ENCODE measurements at places on chromosomes 5 and 9.

- no peak for DNase-seq
Measured at GRCh38 chr5:61401726-61402125, 69.7 kb downstream of the ZSWIM6 start.

GRCh38 chr9:136847088-136847825, 2.0 kb upstream of the PHPT1 start:
- DNase-seq = peak; percentile 47

DNA sequence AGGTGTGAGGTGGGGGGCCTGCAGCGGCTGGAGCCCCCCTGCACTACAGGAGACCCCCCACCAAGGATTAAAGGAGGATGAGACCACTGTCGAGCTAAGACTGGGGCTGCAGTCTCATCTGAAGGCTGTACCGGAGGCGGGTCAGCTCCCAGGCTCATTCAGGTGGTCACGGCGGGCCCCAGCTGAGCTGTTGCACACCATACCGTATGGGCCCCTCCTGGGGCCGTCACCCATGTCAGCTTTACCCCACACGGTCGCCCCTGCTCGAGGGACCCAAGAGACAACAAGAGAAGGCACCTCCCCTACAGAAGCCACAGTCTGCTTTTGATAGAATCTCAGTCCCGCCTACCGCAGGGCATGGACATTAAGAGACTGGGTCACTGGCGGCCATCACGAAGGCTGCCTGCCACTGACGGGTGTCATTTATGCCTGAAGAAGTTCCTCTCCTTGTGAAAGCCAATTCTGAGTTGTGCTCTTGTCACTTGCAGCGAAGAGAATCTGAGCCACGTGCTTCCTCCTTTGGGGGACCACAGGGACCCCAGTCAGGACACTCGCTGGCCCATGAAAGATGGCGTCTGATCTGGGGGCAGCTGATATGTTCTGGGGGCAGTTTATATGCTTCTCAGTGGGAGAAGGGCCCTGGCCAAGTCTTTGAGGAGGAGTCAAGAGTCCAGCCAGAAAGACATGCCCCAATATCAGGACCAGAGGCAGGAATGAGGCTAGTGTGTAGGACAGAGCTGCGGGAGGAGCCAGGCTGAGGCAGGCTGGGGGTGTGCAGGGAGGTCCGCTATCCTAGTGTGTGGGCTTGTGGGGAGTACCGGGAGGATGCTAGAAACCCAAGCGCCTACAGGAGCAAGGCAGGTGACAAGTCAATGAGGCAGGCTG, 102.4 kb downstream of the ZNF354C start:
- no peak for DNase-seq

- peak; percentile 91 for DNase-seq
Measured at GRCh38 chr5:75717082-75717922, at the start of gene POC5. TSS of gene POC5 (minus strand) at chr5:75717437. CDS start at chr5:75712937, 4,500 bp downstream.

DNA sequence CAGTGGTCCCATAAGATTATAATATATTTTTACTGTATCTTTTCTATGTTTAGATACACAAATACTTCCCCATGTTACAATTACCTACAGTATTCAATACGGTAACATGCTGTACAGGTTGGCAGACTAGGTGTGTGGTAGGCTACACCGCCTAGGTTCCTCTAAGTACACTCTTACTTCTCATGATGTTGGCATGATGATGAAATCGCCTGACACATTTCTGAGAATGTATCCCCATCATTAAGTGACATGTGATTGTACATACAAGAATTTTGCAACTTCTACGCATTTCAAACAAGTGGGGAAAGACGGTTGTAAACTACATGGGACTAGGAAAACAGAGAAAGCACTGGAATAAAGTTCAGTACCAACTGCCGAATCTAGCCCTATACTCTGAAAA, 53.3 kb downstream of the SETX start:
- DNase-seq = no peak

DNA sequence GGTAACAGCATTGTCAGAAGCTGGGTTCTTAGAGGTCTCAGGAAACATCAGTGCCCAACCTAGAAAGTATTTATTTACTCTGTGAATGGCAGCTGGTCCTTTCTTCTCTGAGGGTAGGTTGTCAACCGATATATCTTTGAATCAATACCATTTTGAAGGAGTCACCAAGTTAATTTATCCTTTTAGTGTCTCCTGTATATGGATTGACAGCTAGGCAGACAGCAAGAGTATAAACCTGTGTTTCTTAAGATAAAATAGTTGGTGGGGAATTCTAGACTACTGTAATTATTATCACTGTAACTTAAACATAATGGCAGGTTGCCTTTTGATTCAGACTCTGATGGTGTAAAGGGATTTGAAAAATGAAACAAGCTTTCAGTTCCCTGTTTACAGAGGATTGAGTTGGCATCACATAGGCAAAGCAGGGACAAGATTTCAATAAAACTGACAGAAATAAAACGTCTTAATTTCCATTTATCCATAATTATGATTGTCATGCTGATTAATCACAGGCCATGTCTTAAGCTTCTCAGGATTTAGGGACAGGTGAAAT, 190.8 kb upstream of the HAPLN1 start:
- DNase-seq = peak; percentile 3

- DNase-seq = no peak
Measured at GRCh38 chr9:16386827-16387077, 483.7 kb downstream of the BNC2 start.

- no peak for DNase-seq
Measured at GRCh38 chr5:80793354-80793753, 138.6 kb upstream of the DHFR start.

- no peak for DNase-seq
Measured at GRCh38 chr5:59792983-59793585, 100.4 kb downstream of the PDE4D start.

- no peak for DNase-seq
Measured at GRCh38 chr5:172913117-172913850, 45.9 kb upstream of the RPL26L1 start.

DNA sequence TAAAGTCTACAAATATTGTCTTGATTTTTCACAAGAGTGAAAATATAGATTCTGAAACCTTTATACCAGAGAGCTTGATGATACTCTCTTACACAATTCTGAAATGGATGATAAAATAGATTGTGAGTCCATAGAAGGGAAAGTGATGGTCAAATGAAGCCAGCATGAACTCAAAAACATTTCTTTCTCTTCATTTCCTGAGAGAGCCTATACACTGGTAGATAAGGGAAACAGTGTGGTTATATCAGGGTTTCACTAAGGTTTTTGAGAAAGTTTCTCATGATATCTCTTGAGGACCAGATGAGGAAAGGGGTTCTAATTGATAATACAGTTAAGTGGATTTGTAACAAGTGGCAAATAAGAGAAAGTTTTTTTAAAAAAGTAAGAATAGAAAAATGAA, 254.1 kb downstream of the PJA2 start:
- DNase-seq = no peak

- peak; percentile 9 for DNase-seq
Measured at GRCh38 chr5:178074266-178074952, 38.9 kb upstream of the N4BP3 start.

DNA sequence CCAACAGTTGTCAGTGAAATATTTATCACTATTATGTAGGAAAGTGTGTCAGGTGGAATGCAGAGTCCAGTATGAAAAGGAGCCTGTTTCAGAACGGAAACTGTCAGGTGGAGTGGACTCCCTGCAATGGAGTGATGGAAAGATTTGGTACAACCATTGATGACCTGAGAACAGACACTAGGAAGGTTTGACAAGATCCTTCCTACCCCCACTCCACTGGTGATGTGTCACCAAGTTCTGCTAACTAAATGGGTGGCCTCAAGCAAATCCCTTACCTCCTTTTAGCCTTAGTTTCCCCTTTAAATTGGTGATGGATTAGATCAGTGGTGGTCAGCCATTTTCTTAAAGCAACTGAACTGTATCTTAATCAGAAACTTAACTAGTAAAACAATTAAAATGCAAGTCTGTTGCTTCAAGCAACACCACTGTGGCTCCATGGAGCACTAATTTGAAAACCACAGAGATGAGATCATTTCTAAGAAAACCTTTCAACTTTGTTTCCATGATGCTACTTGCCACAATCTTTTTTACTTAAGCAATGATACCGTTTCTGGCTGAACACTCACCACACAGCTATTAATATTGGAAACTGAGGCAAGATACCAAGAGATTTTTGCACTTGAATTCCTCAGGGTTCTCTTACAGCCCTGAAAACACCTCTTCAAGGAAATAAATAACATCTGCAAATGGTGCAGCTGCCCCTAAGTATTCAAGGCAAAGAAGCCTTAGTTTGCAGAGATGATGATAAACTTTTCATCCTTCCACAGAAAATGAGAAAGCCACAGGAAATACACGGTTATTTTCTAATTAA, 140.6 kb downstream of the ERCC6L2 start:
- DNase-seq = no peak

DNA sequence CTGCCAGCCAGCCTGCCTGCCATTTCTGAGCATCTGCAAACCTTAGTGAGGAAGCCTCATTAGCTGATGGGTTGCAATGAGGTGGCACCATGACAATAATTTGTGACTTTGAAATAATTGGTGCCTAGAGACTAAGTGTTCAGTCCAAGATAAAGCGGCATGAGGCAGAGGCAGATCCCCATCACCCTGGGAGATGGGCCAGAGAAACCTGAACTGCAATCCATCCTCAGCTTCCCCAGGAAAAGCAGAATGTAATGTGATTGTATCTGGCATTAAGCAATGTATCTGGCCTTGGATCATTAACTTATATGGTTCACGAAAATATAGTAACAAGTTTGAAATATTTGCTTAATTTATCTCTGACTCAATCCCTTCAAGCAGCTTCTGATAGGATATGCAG, 101.0 kb downstream of the SPOCK1 start:
- no peak for DNase-seq

DNA sequence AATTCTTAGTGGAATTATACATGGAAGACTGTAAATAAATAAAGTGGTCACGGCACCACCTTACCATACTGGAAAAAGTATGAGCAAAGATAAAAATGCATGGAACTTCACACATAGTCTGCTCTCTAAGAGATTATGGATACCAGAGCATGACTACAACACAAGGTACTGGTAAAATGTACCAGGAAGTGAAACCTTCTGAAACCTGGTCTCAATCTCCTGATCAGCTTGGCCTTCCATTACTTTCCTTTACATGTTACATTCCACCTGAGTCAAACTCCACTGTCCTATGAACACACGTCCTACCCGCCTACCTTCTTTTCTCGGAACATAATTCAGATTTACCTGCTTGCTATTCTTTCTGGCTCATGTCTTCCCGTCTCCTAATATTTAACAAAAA, 15.9 kb downstream of the PTAR1 start:
- no peak for DNase-seq

DNA sequence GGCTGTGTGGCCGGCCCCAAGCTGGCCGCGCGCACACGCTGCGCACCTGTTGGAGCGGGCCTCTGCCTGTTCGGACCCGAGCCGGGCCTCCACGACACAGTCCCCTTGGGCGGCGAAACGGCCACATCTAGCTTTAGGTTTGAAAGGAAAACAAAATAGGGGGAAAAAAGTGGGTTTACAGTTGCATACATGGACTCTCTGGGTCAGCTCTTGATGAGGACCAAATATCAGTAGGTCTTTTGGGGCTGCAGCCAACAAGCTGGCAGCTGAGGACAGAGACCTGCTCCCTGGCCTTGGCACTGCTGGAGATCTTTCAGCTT, 20.7 kb downstream of the IGIP start:
- no peak for DNase-seq

GRCh38 chr9:121398374-121398773, 28.3 kb upstream of the STOM start:
- DNase-seq = no peak

DNA sequence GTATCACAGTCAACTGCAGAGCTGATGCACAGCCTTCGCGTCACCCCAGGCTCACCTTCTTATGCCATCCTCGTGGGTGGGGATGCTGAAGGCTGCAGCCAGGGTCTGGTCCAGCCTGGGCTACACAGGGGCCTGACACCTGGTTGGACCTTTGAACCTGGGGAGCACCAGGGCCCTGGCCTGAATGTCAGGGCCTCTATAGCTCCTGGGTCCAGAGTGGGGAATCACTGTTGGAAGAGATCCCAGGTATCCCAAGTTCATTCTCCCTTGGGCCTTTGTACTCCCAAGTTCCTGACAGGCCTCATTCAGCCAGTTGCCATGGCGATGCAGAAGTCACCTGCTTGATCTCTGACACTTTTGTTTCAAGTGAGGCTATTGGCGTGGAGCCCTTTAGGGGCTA, 43.8 kb downstream of the ZNF618 start:
- DNase-seq = no peak

DNA sequence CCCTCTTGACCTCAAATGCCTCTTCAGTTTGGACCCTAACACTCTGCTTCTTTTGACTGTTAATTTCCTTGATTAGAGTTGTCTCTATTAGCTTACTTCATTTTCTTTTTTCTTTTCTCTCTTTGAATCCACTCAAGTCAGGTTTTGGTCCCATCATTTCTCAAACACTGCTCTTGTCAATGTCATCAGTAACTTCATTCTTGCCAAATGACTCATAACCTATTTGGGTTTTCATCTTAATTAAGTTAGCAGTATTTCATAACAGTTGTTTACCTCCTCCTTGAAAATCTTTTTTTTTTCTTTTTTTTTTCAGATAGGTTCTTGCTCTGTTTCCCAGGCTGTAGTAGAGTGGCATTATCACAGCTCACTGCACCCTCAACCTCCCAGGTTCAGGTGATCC, 119.6 kb downstream of the PARP8 start:
- no peak for DNase-seq

GRCh38 chr9:129576546-129577543, 44.1 kb downstream of the C9orf50 start:
- DNase-seq = no peak
